Dermis blood vessel endothelial cell (primary cell): ENCODE measurements at places on chromosomes 12 and 14. TPM values are rescaled to one million over a fixed set of nuclear protein-coding genes. Genes with fewer than 3 reads are reported as not detected.

ANKRD33 gene
- 0.19 TPM in 1 of 2 replicates, not detected in the other for total RNA-seq

VPS33A gene
- total RNA-seq: 22.1 and 29.0 TPM in 2 replicates

IL31 gene
- not detected in 2 replicates for total RNA-seq

SYCP3 gene
- total RNA-seq: 0.05 TPM in 1 of 2 replicates, not detected in the other

NPFF gene
- not detected in 2 replicates for total RNA-seq
